ENCODE measurements at places on chromosomes 12 and 14. TPM values are rescaled to one million over a fixed set of nuclear protein-coding genes. Genes with fewer than 3 reads are reported as not detected.

Gene DNAH10
- total RNA-seq = 0.72 TPM

Gene PLEK2
- 1.2 TPM for total RNA-seq

Gene OTX2
- total RNA-seq = not detected

Gene FAR2
- 10.5 TPM for total RNA-seq

Gene RERGL
- not detected for total RNA-seq

Gene SELPLG
- 1.1 TPM for total RNA-seq

Gene SDR9C7
- not detected for total RNA-seq

Gene TSPAN19
- not detected for total RNA-seq

DNA sequence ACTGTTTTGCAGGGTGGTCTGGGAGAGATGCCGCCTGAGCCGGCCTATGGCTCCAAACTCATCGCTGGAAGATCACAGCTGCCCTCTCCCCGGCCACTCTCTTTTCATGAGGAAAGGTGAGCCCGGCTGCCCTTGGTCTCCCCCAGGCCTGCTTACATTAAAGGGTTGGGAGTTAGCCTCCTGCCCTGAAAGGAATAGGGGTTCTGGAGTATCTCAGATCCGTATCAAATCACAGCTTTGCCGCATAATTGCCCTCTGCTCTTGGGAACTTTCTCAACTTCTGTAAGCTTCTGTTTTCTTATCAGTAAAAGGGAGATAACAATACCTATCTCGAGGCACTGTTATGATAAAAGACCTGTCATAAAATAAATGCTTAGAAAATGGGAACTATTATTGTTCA lies 17.6 kb downstream of the PHLDA1 start:
- DNase-seq = no peak

DNA sequence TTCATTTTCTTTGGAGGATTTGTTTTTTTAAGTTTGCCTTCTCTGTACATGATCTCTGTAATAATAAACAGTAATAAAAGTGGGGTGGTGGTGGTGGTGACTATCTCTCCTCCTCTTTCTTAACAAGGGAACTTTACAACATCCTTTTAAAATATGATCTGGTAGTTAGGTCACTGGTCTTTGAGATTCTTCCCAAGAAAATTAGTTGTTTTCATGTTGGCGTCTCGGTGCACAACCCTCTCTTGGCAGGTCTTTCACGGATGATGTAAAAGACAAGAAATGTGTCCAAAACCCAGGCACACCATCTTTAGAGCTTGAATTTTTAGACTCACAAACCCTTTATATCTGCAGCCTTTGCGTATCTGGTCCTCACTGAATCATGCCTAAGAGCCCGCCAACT lies 488.5 kb upstream of the TBX3 start:
- no peak for DNase-seq

- no peak for DNase-seq
Observed at GRCh38 chr14:51304438-51304837, 64.4 kb downstream of the TMX1 start.

GRCh38 chr12:68446384-68446783 lies 114.2 kb upstream of the MDM1 start:
- DNase-seq = peak; percentile 34

GRCh38 chr14:93997082-93997481 lies at the start of gene CCDC197:
Gene CCDC197, plus strand, starts transcription at chr14:93997301. Its CDS starts 831 bp downstream, at chr14:93998132.
- peak; percentile 57 for DNase-seq

- DNase-seq = no peak
Observed at GRCh38 chr14:68945190-68945584, 33.9 kb downstream of the ACTN1 start.

DNA sequence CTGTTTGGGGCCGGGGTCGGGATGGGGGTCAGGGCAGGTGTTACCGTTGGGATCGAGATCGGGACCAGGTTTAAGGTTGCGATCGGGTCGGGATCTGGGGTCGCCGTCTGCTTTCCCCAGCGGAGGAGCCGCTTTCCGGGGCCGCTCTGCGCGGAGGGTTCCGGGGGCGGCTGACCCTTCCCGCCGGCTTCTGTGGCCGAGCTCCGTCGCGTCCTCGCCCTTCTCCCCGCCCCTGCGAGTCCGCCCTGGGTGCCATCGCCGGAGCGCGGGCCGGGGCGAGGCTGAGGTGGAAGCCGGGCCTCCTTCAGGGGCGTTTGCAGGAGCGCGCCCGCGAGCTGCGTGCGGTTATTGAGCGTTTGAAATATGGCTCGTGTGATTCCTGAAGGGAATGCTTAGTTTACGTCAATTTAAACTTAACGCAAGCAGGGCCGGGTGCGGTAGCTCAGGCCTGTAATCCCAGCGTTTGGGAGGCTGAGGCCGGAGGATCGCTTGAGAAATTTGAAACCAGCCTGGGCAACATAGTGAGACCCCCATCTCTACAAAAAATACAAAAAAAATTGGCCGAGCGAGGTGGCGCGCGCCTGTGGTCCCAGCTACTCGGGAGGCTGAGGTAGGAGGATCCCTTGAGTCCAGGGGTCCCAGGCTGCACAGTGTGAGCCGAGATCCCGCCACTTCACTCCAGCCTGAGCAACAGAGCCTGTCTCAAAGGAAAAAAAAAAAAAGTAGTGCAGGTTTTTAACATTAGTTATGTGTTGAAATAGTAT lies 620 bp downstream of the PGAM5 start:
- peak; percentile 91 for DNase-seq

- no peak for DNase-seq
Observed at GRCh38 chr14:106683631-106684030, 1157.2 kb downstream of the TMEM121 start.

DNA sequence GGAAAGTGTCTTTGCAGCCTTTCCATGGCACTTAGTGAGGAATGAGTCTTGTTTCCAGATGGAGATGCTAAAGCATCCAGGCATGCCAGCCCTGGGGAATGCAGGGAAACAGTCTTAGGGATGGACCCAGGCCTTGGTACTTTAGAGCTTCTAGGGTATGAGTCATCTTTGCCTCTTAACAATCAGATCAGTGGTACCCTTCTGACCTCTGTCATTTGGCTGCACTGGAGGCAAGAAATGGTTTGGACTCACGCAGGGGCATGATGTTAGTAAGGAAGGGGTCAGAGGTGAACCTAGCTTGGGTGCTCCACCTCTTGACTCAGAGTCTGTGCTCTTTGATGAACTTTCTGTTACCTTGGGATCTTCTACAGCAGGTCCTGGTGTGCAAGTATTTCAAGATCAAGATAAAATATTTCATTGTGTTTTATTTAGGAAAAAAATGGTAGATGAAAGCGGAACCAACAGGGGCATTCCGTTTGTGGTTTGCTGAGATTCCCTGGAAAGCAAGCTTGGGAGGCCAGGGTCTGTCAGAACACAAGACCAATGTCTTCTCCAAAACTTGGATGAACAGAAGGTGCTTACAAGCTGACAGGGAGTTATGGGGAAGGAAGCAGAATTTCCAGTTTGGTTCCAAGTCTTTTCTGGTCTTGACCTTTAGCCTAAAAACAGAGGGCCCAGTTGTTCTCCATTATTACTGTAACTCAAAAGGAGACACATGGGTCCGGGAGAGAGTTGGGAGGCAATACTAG lies 216.2 kb downstream of the ZFP36L1 start:
- DNase-seq = peak; percentile 88

DNA sequence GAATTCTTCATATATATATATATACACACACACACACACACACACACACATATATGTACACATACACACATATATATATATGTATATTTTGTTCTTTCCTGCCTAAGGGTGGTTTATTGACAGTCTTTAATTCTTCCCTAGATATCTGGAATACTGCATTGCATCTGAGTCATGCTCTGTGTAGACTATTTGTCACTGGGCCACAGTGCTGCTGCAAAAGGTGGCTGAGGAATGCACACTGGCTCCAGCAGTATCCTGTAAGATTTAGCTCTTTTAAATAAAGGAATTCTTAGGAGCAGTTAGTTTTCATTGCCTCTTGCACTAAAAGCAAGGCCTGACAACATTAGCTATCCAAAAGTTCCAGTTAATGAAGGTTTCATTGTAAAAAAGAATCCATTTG lies 200.9 kb downstream of the APAF1 start:
- no peak for DNase-seq

- no peak for DNase-seq
Observed at GRCh38 chr12:123041042-123041531, 60.6 kb downstream of the ARL6IP4 start.

DNA sequence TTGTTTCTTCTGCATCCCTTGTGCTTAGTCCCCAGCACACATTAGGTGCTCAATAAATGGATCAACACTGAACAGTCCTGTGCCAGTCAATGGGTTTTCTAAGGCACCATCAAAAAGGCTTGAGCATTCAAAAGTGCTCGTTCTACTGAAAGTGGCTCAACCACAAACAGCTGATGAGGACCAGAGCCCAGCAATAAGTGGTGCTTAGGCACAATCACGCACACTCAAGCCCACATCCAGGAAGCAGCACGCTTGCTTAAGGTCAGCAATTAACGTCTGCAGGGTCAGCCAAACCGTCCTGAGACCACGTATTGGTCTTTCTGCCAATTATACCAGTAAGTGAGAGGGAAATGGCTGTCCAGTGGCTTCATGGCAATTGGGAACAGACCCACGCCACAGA lies 56.5 kb downstream of the PRIMA1 start:
- DNase-seq = peak; percentile 50

DNA sequence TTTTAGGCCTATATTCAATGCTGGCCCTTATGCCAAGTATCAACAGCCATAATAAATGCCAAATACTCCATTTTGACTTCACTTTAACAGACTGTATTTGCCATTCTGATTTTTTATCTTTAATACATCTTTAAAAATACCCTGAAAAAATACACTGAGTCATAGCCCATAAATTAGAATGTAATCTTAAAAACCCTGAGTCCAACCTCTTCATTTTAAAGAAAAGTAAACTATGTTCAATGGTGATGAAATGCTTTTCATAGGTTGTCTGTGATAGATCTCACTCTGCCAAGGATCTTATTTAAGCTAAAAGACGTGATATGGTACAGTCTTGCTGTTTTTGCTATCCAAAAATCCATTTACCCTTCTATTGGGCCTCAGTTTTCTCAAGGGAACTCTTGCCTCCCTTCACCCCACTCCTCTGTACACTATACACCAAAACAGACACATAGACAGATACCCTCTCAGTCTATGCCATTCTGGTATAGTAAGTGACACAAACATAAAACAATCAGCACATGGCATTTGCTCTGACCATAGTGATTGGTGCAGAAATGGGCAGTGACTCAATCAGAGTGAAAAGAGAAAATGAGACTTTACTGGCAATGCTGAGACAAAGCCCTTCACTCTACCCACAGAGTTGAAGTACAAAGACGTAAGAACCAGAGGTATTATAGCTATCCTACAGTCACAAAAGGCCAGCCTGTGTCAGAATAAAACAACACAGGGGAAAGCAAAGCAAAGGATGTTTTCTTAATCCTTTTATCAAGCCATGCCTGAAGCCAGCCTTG lies 49.1 kb downstream of the BTG1 start:
- DNase-seq = peak; percentile 64

DNA sequence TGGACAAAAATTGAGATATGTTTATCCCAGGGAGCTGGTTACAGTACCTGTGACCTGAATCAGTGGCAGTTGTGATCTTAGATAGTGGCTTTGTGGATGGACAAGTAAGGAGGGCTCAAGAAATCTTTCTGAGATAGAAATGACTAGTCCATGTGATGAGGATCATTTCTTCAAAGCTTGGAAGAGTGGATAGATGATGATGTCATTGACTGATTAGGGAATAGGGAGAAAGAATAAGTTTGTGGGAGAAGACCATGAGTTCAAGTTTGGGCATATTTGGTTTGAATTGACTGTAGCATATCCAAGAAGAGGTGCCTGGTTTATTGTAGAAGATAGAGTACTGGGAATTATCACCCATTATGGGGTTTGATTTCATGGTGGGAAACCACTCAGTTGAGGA lies 336.7 kb upstream of the PRICKLE1 start:
- no peak for DNase-seq

GRCh38 chr12:64042911-64043310 lies 179.2 kb downstream of the KICS2 start:
- no peak for DNase-seq

DNA sequence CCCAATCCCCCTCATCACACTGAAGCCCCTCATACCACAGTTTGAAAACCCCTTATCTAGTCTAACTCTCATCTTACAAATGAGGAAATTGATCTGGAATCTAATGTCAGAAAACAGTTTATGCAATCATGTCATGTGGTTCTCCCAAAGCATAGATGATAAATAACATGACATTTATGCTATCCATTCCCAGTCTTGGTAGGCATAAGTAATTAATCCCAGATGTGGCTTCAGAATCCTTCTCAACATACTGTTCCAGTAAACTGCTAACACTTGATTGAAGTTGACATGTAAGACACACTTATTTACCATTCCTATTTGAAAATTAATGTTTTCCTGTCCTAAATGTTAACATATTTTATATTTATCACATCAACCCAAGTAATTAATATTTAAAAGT lies 168.7 kb downstream of the GALC start:
- DNase-seq = no peak

DNA sequence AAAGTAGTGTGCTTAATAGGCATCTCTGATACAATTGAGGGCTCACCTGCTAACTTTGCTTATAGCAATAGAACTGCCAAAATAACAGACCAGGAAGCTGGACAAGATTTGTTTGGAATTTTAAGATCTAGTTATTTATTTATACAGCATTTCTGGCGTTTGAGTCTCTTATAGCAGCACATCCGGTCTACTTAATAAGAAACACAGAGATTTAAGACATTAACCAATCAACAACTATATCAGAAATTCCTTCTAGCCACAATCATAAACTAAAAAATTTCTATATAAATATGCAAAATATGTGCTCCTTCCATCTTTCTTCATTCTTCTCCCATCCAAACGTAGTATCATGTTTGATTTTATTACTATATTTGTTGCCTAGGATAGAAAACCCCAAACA lies 2.6 kb downstream of the RTN1 start:
- DNase-seq = no peak

DNA sequence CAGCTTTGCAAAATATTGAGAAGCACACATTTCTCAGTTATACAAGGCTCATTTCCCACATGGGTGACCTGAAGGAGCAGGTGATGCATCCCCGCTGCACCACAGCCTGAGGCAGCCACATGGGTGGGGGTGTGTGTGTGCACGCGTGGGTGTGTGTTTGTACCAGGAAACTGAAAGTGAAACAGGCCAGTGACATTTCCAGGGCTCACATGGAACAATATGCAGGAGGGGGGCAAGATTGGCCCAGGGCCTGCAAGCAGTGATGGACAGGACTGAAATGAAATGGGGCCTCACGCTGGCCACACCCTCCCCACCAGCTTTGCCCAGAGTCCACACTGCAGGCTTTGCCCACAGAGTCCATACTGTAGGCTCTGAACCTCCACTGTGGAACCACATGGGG lies 154.2 kb upstream of the PARP11 start:
- no peak for DNase-seq

GRCh38 chr12:111354511-111354910 lies 14.4 kb downstream of the PHETA1 start:
- DNase-seq = peak; percentile 73

GRCh38 chr14:45135156-45135555 lies 574 bp upstream of the FANCM start:
- DNase-seq = no peak

GRCh38 chr12:122852336-122853275 lies 17.3 kb downstream of the HIP1R start:
- peak; percentile 95 for DNase-seq
